Thymus (tissue), 14 donors: ENCODE measurements at places on chromosomes 11 and 22. TPM values are rescaled to one million over a fixed set of nuclear protein-coding genes. Genes with fewer than 3 reads are reported as not detected.

GRCh38 chr11:64090806-64091516 lies 55.2 kb downstream of the FLRT1 start:
- peaks cover 23% of the 10 kb centered on the region for H3K4me1 ChIP-seq
- no peak for DNase-seq
- H3K36me3 ChIP-seq: no peaks in the 10 kb centered on the region
- H3K27me3 ChIP-seq: no peaks in the 10 kb centered on the region

DNA sequence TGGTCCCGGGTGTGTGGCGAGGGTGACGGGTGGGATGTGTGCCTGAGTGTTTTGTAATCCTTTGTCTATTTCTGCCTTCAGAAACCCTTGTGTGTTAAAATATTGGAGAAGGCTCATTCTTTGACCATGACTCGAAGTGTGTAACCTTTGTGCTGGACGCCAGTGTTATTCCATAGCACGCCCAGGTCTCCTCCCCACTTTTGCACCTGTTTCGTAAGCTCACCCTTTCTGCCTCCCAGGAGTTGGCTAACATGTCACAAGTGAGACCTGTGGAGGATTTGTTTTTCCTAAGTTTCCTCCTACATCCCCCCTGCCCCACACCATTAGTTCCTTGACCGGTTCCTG lies 382 bp downstream of the C11orf54 start:
- peak overlapping the region; percentile 98 for H3K27ac ChIP-seq
- peaks cover 21% of the 10 kb centered on the region for H3K4me1 ChIP-seq
- H3K27me3 ChIP-seq: no peaks in the 10 kb centered on the region
- peak overlapping the region; percentile 100 for H3K4me3 ChIP-seq

DNA sequence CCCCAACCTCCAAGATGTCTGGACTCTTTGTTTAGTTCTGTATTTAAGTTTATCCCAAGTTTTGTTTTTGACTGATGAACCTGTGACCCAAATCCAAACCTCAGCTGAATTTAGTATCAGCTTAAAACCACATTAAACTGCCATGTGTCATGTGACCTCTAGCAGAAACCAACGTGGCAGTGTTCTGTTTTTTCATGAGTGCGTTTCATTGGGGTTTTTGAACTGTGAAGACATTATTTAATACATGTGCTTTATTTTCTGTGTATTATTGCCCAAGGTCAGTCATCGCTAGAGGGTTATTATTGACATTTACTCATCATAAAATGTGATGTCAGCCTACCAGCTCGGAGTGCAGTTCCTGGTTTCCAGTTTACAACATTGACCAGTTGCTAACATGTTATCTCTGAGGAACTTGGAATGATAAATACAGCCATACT lies 1.8 kb downstream of the TLCD5 start:
- no peak for DNase-seq
- peaks cover 23% of the 10 kb centered on the region for H3K27me3 ChIP-seq
- no peak overlapping the region for H3K4me3 ChIP-seq
- peaks cover 3% of the 10 kb centered on the region for H3K4me1 ChIP-seq

DNA sequence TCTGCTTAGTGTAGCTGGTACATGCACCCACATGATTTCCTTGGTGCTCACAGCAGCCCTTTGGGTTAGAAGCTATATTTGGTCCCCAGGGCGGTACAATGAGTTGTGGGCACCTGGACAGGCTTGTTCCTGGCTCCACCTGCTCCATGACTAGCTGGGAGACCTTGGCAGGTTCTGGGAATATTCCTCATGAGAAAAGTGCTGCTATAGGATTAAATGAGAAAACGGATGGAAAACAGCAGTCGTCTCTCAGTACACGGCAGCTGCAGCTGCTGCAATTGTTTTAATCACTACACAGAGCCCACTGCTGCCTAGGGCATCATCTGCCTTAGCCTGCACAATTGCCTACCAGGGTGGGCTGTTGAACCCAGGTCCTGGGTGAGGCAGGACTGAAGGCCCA lies 424.5 kb upstream of the B3GAT1 start:
- H3K36me3 ChIP-seq: no peaks in the 10 kb centered on the region
- no peaks in the 10 kb centered on the region for H3K27me3 ChIP-seq
- no peak overlapping the region for H3K4me3 ChIP-seq

- H3K27me3 ChIP-seq: peaks cover 37% of the 10 kb centered on the region
- no peak for DNase-seq
- no peak overlapping the region for H3K4me3 ChIP-seq
- no peaks in the 10 kb centered on the region for H3K36me3 ChIP-seq
- H3K4me1 ChIP-seq: no peaks in the 10 kb centered on the region
Measured at GRCh38 chr11:69814411-69814810, 4.8 kb downstream of the FGF3 start.

GRCh38 chr22:29570456-29570855 lies 10.5 kb downstream of the NIPSNAP1 start:
- H3K36me3 ChIP-seq: peaks cover 28% of the 10 kb centered on the region
- no peaks in the 10 kb centered on the region for H3K4me1 ChIP-seq
- no peak overlapping the region for H3K4me3 ChIP-seq

GRCh38 chr11:30431127-30431814 lies 108.4 kb downstream of the ARL14EP start:
- no peaks in the 10 kb centered on the region for H3K4me1 ChIP-seq
- no peaks in the 10 kb centered on the region for H3K36me3 ChIP-seq
- no peak for DNase-seq
- no peak overlapping the region for H3K4me3 ChIP-seq

DNA sequence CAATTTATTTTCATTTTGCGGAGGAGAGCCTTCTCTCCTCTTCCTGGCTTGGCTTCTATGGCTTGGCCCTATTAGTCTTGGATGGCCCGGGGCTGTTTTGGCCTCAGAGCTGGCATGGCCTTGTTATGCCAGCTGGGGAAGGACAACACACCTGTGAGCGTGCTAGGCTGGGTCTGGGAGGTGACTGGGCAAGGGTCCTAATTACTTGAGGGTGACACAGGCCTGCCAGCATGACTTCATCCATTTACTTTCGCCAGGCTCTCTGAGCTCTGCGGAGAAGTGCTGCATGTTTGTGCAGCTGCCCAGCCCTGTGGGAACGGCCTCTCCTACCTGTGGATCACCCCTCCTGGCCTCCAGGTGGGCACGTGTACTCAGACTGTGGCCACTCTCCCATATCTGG lies 153.6 kb downstream of the SNX19 start:
- DNase-seq: no peak
- no peaks in the 10 kb centered on the region for H3K27me3 ChIP-seq
- H3K36me3 ChIP-seq: no peaks in the 10 kb centered on the region
- H3K4me3 ChIP-seq: no peak overlapping the region
- H3K4me1 ChIP-seq: no peaks in the 10 kb centered on the region
- H3K27ac ChIP-seq: no peak overlapping the region

DNA sequence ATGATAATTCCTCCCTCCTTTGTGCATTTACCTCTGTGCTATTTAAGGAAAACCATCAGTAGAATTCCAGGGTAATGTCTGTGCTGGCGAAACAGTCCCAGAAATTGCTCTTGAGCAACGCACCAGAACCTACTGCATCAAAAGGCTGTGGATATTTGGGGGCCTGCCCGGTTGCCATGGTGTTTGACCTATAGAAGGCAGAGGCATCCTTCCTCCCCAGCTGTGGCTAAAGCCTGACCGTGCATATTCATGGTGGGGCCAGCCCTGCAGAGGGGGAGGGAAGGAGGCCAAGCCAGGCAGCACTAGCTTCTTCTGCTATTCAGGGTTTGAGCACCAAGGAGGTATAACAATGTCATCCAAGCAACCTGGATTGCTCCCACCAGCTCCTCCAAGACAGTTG lies 215.0 kb upstream of the E2F8 start:
- H3K27me3 ChIP-seq: no peaks in the 10 kb centered on the region
- H3K4me1 ChIP-seq: no peaks in the 10 kb centered on the region
- DNase-seq: no peak
- no peak overlapping the region for H3K4me3 ChIP-seq
- no peak overlapping the region for H3K27ac ChIP-seq

DNA sequence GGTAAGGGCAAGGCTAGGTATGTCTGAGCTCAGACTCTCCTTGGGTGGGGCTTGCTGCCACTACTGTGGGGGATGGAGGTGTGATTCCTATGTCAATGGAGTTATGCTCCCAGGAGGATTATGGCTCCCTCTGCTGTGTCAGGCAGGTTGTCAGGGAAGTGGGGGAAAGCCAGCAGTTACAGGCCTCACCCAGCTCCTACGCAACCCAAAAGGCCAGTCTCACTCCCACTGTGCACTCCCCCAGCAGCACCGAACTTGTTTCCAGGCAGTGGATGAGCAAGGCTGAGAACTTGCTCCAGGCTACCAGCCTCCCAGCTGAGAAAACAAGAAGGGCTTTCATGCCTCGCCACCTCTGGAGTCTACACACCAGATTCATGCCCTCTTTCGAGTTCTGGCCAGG lies 18.2 kb downstream of the C11orf91 start:
- H3K4me3 ChIP-seq: no peak overlapping the region
- no peak for DNase-seq
- no peaks in the 10 kb centered on the region for H3K4me1 ChIP-seq
- no peaks in the 10 kb centered on the region for H3K36me3 ChIP-seq
- no peaks in the 10 kb centered on the region for H3K27me3 ChIP-seq
- H3K27ac ChIP-seq: no peak overlapping the region

DNA sequence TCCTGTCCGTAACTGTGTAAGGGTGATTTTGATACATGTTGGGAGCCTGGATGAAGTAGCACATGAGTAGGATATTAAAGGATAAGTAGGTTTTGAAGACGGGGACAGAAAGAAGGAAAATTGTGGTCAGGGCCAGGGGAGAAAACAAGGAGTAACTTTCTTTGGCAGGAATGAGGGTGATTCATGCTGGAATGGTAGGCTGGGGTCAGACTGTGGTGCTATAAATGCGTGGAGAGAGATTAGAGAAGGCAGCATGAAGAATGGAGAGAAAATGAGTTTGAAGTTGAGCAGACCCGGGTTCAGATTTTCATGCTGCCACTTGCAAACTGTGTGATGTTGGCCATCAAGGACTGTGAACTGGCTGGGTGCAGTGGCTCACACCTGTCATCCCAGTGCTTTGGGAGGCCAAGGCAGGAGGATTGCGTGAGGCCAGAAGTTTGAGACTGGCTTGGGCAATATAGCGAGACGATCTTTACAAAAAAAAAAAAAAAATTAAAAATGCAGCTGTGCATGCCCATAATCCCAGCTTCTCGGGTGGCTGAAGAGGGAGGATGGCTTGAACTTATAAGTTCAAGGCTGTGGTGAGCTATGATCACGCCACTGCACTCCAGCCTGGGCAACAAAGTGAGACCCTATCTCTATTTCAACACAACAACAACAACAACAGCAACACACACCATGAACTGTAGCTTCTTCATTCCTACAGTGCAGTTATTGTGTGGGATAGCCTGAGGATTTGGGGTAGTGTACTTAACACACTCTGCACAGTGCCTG lies 22.3 kb downstream of the ZBTB16 start:
- H3K27me3 ChIP-seq: peaks cover 9% of the 10 kb centered on the region
- DNase-seq: no peak
- no peaks in the 10 kb centered on the region for H3K36me3 ChIP-seq
- H3K4me1 ChIP-seq: peaks cover 98% of the 10 kb centered on the region

DNA sequence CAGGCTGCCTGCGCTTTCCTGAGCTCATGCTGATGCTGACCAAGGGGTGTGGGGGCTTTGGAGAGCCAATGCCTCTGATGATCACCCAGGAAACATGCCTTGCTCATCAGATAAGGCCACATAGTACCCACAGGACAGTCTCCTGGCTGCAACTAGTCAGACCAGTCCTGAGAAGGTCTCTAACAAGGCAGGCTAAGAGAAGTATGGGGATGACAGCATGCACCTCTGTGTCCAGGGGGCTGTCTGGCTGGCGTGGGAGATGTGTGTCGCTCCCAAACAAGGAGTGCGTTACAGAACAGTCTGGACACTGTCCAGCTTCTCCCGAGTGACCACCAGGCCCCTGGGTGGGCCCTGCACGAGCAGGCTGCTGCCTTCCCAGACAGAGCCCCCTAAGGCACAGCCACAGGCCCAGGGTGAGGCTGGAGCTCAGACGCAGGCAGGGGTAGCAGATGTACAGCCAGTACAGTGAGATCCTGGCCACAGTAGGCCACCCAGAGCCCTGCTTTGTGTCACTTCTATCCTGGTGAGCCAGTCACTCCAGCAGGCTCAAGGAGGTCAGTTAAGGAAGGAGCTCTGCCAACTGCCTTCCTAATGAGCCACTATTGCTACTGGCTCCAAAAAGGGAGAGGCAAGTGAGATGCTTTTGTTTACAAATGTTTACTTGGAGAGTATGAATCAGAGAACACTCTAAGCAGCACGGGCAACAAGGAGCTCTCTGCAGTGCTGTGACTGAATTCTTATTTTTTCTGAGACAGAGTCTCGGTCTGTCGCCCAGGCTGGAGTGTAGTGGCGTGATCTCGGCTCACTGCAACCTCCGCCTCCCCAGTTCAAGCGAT lies 66.0 kb upstream of the CLTCL1 start:
- DNase-seq: no peak
- no peak overlapping the region for H3K4me3 ChIP-seq
- no peak overlapping the region for H3K27ac ChIP-seq
- peaks cover 92% of the 10 kb centered on the region for H3K36me3 ChIP-seq
- no peaks in the 10 kb centered on the region for H3K27me3 ChIP-seq

GRCh38 chr11:120293038-120293800 lies 31.9 kb upstream of the TLCD5 start:
- H3K36me3 ChIP-seq: no peaks in the 10 kb centered on the region
- H3K4me3 ChIP-seq: no peak overlapping the region
- peaks cover 5% of the 10 kb centered on the region for H3K27me3 ChIP-seq
- no peaks in the 10 kb centered on the region for H3K4me1 ChIP-seq
- no peak for DNase-seq
- no peak overlapping the region for H3K27ac ChIP-seq

DNA sequence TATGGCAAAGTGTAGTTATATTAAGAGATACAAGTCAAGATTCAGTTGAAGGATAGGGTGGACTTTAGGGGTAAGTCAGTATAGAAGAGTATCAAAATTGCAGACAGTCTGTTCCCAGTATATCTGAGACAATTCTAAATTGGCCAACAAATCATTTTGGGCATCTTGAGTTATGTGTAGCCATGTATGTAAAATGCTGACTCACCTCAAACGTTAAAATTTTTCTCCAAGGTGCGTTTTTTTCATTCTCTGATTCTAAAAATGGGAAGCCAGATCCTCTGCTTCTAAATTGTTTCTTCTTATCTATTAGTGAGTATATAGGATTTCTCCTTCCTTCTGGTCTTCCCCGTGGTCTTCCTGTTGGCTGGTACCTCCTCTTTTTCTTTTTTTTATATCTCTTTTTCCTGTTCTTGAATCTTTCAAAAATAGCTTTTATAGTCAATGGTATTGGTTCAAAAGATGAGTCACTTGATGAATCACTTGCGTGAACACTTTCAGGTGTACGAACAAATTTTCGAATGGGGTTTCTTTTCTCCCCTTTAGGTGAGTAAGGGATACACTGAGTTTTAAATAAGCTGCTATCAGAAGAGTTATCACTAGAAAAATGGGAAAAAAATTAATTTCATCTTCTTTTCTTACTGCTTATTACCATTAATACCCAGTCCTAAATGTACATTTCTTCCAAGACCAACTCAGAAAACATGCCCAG lies 3.2 kb downstream of the TAF1D start:
- no peak overlapping the region for H3K4me3 ChIP-seq
- H3K36me3 ChIP-seq: peaks cover 59% of the 10 kb centered on the region
- peaks cover 9% of the 10 kb centered on the region for H3K4me1 ChIP-seq
- H3K27ac ChIP-seq: no peak overlapping the region
- H3K27me3 ChIP-seq: no peaks in the 10 kb centered on the region
- DNase-seq: no peak

- peaks cover 8% of the 10 kb centered on the region for H3K4me1 ChIP-seq
- H3K27me3 ChIP-seq: no peaks in the 10 kb centered on the region
- DNase-seq: no peak
- H3K36me3 ChIP-seq: no peaks in the 10 kb centered on the region
Measured at GRCh38 chr11:75810637-75811390, 4.2 kb upstream of the UVRAG start.

GRCh38 chr11:77091146-77091940 lies 11.3 kb upstream of the OMP start:
- H3K4me3 ChIP-seq: no peak overlapping the region
- no peaks in the 10 kb centered on the region for H3K27me3 ChIP-seq

Gene FOLR2
- 32.7 TPM for polyA plus RNA-seq

Gene MYO7A
- polyA plus RNA-seq: 7.6 TPM

Gene MAJIN
- 0.50 TPM for polyA plus RNA-seq

Gene MED15
- 61.6 TPM for polyA plus RNA-seq

Gene MS4A1
- polyA plus RNA-seq: 98.4 TPM

Gene CDC45
- 5.1 TPM for polyA plus RNA-seq

Gene OR4C11
- polyA plus RNA-seq: not detected
